Activated T-helper 1 cell treated with anti-CD3 and anti-CD28 coated beads, Interleukin-12 subunit alpha, Interleukin-12 subunit beta, Interleukin-2, Interleukin-4 antibody, amounts not matched to agents 30 ng/mL and 10 ng/mL and 1 ng/mL, durations not matched to agents 14 hours and 24 hours and 36 hours (primary cell): ENCODE measurements at places on chromosomes 7 and 10.
A peak's percentile ranks its signal among the peaks of the same experiment; 100 is the strongest.

DNA sequence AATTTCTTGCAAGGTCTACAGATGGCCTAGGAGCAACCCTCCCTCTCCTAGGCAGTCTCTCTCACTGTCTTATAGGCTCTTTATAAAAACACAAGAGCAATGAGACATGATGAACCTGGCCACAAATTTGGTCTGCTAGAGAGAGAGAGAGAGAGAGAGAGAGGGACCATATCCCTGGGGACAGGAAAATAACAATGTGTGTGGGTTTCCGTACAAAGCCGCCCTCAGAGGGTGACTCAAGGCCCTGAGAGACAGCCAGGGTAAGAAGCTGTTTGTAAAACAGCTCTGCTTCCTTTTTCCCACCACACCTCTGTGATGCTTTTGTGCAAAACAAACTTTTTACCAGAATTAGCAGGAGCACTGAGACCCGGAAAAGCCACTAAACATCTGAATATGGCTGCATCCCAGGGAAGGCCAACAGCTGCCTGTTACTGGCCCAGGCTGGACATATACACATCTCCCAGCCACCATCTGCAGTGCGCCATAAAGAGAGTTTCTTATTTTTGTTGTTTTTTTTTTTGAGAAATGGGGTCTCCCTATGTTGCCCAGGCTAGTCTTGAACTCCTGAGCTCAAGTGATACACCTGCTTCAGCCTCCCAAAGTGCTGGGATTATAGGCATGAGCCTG is 18.4 kb downstream of the GIMAP5 start:
- peak; percentile 68 for DNase-seq

- no peak for DNase-seq
Observed at GRCh38 chr7:29866490-29866930, 60.2 kb downstream of the WIPF3 start.

DNA sequence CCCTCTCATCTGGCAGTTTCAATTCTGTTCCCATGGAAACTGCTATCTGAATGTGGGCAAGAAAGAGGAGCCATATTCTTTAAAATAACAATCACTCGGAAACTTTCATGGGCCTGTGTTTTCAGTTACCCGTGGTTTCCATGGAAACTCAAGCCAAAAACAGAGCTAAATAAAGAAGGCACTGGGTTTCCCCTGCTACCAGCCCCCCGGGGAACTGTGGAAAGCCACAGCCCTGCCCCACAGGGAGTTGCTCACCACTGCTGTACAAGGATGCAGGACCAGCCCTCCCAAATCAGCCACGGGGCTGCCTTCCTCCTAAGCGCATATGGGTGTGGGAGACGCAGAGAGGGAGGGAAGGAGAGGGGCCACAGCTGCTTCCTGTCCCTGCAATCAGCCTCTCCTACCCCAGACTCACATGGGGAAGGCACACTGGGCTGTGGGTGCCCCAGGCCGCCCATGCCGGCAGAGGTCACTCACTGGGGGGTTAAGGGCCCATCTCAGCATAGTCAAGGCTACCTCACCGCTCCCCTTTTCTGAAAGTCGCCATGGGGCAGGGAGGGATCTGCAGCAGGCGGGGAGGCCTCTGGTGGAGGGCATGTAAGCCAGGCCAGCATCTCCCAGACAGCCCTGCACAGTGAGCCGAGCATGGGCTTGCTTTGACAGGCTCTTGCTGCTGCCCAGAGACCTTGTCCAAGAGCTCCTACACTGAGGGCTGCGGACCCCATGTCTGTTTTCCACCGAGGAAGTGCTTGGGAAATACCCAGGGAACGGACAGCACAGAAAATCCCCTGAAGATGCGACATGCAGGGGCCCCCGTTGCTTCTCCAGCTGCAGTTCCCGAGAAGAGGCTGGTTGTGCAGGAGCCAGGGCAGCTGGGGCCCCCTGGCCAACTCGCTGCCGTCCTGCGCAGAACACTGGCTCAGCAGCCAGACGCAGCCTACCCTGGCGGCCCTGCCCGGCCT is 157.3 kb upstream of the PPP2R2D start:
- DNase-seq, result no peak

- no peak for DNase-seq
Observed at GRCh38 chr7:31957090-31957720, 113.0 kb downstream of the PDE1C start.

DNA sequence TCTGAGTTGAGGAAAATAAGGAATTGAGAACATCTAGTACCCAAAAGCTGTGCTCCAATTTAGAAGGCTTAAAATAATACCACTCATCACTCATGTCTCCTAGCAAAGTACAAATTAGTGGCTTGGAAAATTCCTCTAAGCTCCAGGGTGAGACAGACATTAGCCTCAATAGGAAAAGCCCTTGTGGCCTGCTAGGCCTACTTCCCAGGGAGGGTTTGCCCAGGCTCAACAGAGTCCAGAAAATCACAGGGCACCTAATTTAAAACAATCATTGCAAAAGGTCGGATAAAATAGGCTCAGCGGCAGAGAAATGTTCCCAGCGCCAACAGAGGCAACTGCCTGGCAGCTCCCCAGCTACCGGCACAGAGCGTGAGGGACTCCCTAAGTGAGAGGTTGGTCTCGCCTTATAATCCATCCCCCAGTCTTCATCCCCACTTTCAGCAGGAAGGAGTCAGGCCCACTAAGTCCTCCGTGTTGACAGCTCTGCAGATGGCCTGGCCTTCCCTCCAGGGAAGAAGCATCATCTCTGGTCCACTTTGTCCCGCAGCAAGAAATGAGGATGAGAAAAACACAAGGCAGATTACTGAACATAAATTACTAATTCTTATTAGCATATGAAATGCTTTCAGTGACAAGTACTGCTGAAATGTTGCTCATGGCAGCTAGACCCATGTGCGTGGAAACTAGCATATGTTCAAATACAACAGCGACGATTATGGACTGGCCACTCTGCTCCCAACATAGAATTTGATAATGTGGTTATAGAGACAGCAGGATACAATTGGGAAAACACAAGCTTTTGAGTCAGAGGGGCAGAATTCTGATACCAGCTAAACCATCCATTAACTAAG is 1177.7 kb upstream of the AUTS2 start:
- no peak for DNase-seq

- no peak for DNase-seq
Observed at GRCh38 chr7:11436773-11437524, 395.0 kb downstream of the THSD7A start.

- DNase-seq, result no peak
Observed at GRCh38 chr10:113443141-113443925, 109.5 kb upstream of the HABP2 start.

GRCh38 chr10:126240483-126240882 is 147.8 kb downstream of the ADAM12 start:
- DNase-seq, result no peak

DNA sequence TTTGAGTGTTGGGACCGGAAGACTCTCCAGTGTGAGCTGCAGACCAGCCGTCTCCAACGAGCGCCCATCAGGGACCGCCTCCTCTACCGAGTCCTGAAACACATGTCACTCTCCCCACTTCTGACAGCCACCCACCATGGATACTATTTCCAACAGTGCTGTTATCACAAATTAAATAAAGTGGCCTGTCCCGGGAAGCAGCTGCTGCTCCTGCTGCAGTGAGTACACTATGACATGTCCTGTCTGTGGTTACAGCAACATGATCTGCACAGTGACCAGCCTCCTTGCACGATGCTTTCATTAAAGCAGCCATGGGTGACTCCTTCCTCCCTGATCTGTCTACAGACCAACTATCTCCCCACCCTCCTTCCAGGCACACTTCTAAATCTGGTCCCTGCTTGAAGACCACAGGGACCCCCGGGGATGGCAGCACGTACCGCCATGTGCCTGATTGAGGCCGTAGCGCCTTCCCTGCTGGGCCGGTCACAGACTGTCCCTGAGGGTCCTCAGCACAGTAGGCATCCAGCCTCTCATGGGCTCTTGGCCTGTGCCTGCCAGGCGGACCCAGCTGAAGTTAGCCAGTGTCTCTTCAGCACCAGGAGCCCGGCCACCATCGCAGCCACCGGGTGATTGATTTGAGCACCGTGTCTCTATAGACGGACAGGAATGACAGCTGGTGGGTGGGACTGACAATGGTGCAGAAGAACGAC is 58.8 kb downstream of the TCERG1L start:
- no peak for DNase-seq

DNA sequence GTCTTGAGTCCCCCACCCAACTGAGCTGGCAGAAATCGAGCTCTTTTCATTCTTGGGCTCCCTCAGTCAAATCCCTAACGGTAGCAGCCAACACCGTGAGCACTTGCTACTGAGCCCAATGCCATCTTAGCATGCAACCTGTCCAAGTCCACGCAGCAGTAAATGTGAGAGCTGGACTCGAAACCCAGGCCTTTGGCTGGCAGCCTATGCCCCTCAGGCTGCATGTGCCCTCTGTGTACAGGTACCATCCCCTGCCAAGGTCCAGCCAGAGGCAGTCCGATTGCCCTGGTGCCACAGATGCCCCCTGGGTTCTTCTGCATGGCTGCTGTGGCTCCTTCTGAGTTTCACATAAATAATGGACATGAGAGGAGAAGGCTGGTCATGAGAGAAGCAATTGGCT is 1.2 kb upstream of the TMEM273 start:
- DNase-seq, result no peak

DNA sequence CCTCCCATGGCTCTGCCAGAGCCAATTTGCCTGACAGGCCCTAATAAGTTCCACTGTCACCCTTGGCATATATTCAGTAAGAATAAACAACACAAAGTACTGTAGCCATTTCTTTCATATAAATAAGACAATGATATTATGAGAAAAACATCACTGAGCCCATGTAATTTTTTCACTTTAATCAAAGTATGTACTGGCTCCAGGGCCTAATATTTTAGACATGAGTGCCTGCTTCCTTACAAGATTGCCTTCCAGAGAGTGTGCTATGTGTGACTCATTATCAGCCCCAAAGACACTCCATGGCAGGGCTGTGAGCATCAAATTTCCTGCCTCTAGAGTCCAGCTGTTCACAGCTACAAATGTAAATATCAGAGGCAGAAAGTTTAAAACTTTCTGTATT is 297.6 kb downstream of the LHFPL3 start:
- DNase-seq, result no peak

DNA sequence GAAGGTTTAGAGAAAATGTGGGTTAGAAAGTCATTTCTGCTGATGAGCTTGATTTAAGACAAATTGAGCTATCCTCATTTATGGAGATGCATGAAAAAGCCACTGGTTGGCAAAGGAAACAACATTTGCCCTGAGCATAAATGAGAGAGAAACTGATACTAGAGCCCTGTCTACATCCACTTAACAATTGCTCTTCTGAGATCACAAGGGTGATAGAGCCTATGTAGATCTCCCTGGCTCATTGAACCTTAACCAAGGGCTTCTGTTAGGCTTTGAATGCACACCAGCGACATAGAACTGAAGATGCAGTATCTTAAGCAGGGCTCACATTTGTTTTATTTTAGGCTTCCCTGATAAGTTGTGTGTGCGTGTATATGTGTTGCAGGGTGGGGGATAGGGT is 35.0 kb downstream of the GPR141 start:
- no peak for DNase-seq

- no peak for DNase-seq
Observed at GRCh38 chr7:7848246-7848645, 120.3 kb upstream of the GLCCI1 start.

DNA sequence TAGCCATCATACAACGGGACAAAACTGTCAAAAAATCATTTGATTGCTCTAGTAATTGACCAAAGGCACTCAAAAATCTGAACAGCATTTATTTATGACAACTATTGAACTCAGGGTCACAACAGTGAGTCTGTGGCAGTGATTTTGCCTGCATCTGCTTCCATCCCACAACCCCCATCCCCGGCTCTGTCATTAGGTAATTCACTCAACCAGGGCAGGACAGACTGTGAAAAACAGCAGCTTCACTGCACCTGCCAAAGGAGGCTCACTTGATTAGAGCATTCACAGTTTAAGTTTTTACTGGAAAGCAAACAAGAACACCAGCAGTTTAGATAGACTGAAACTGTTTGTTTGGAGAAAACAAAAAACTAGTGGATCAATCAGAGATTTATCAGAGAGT is 22.2 kb downstream of the NRCAM start:
- no peak for DNase-seq

DNA sequence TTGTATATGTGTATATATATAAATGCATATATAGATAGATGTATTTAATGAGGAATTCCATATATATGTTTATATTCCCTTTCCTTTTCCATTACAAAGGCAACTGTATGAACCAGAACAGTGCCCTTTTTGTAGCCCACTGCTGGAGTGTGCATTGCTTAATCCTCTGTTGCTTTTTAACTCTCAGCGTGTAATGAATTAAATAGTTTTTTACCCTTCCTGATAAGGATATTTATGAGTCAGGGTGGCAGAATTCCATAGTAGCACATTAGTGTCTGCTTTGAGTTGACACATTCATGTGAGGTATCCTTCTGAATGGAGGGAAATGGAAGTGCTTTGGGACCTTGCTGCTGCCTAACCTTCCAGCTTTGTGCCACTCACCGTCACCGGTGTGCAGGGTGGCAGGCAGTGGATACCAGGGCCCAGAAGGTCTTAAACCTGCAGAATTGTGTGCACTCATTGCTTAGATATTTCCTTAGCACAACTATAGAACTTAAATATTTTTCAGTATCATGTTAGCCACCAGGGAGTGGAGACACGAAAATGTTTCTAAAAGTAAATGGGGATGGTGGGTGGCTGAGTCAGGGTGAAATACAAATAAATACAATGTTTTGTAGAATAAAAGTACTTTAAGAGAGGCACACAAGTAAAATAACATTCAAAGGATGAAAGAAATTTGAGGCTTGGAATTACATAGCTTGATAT is 117.9 kb downstream of the SND1 start:
- no peak for DNase-seq

DNA sequence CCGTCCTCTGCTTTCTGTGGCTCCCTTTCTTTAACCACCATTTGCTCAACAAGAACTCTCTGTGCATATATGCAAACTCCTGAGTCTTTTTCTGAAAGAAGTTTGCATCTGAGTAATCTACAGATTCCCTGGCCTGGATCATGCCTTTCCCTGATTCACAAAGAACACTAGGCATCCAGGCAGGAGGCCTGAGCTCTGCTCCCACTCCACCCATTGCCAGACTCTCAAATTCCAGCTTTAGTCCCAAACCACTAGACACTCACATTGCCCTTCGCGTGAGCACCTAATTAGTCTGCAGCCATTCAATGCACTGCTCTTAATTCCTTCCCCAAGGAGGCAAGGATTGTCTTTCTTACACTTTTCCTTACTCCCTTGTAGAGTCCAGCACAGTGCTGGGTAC is 60.9 kb downstream of the ABCC2 start:
- DNase-seq, result no peak

- DNase-seq, result no peak
Observed at GRCh38 chr7:157268540-157268939, 68.3 kb upstream of the DNAJB6 start.

DNA sequence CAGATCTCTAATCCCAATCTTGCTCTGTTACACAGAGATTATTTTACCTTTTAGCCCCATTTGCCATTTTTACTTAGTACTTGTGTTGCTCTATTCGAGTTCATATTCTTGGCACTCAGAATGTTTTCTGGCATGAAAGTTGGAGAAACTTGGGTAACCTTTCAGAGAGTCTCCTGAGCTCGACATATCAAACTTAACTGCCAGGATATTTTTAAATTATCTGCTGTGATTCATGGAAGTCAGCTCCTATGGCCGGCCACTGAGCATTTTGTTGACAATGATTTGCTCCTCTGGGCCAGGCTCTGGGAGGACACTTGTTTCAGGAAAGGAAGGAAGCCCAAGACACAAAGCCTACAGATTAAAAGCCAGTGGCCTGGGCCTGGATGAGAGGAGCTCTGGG is 396.7 kb downstream of the TNS3 start:
- no peak for DNase-seq

GRCh38 chr7:143048827-143049226 is 3.3 kb upstream of the OR6V1 start:
- DNase-seq, result no peak

- no peak for DNase-seq
Observed at GRCh38 chr10:17655567-17656146, 11.7 kb downstream of the STAM start.

GRCh38 chr7:55019191-55019690 is 424 bp downstream of the EGFR start:
- DNase-seq, result no peak
